HS-5 (cell line): ENCODE measurements at places on chromosomes 16 and 17.

GRCh38 chr16:49492896-49493626 lies 119.5 kb downstream of the C16orf78 start:
- no peak for DNase-seq

DNA sequence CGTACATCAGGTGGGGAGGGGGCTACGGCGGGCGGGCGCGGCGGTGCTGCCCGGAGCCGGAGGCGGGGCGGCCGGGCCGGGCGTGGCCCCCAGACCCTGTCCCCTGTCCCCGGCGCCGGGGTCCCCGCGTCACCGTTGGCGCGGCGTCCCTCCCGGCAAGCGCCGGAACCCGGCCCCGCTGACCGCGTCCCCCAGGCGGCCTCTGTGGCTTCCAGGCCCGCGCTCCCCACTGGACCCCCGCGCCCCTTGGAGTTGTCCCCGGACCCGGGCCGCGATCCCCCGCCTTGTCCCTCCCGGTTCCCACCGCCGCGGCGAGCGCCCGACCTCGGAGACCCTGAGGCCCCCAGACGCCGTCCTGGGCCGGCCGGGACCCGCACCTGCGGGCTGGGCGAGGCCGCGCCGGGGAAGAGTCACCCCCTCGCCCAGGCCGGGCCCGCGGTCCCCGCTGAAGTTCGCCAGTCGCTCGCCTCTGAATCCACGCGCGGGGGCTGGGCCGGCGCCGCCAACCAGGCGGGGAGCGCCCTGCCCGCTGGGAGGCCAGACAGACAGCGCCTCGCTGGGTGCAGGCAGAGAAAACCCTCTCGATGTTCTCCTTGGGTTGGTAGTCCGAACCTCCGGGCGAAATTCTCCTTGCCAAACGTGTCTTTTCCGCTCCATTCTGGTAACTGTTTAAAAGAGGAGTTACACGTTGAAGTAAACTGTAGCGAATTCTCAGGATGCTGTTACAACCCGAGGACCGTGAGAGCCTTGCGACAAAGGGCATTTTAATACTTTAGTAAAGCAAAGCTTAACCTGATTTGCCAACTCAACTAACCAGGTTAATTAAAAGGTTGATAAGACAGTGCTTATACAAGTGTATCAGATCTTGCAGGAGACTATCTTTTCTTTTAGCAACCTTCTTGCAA lies 761 bp downstream of the GAN start:
- DNase-seq = no peak

- DNase-seq = no peak
Observed at GRCh38 chr16:77905374-77905920, 116.9 kb upstream of the CLEC3A start.

DNA sequence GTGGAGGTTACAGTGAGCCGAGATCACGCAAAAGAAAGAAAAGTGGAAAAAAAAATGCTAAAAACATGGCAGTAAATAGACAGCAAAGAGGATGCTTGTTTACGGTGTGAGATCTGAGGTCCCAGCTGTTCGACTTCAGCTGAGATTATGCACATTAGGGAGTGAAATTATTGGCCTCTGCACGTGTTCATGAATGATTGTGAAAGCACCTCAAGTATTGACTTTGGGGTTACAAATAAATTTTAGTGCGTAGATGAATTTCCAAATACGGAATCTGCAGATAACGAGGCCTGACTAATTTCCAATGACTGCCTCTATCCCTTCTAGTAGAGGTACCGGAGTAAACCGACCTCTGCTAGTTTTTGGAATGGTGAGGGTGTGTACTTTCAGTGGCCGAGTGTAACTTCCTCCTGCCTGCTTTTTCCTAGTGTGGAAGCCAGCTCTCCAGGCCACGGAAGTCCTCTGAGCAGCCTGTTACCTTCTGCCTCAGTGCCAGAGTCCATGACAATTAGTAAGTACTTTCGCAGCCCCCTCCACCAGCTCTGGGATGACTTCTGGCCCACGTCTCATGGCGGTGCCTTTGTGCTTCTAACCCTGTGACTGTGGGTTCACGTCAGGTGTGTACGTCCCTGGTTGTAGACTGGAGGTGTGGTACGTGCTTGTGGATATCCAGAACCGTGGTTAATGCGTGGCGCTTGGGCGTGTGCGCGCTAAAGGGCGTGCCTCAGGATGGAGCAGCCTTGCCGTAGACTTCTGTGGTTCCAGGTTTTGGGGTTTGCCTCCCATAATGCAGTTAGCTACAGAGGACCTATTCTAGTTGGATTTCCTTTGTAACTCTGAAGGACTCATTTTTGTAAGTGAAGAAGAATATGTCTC lies 102.1 kb downstream of the SNX29 start:
- DNase-seq = no peak

- DNase-seq = no peak
Observed at GRCh38 chr16:29763326-29763725, 14.7 kb upstream of the ZG16 start.

GRCh38 chr16:82043680-82044584 lies 8.9 kb downstream of the HSD17B2 start:
- DNase-seq = peak; percentile 61

GRCh38 chr16:24511174-24511573 lies 28.2 kb upstream of the RBBP6 start:
- DNase-seq = no peak

DNA sequence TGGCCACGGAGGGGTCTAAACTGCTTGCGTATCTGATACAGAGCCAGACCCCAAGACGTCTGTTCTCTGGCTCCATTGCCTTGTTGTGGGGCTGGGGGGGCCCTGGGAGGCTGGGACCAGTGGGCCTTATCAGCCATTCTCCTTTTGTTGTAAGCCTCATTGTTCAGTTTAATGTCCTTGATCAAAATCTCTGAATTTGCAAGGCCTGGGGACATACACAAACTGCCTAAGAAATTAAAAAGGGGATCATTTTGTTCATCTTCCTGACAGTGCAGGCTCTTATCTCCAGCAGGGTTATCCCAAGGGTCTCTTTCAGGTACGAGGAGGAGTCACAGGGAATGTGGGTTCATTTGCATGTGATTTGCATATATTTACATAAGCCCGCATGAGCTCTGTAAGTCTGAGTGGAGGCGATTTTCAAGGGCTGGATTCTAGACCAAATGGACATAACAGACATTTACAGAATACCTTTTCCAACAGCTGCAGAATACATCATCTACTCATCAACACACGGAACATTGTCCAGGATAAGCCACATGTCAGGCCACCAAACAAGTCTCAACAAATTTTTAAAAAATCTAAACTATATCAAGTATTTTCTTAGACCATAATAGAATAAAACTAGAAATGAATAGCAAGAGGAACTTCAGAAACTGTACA lies 269.8 kb downstream of the RBFOX1 start:
- no peak for DNase-seq

GRCh38 chr16:73028263-73028662 lies 19.7 kb downstream of the ZFHX3 start:
- no peak for DNase-seq

DNA sequence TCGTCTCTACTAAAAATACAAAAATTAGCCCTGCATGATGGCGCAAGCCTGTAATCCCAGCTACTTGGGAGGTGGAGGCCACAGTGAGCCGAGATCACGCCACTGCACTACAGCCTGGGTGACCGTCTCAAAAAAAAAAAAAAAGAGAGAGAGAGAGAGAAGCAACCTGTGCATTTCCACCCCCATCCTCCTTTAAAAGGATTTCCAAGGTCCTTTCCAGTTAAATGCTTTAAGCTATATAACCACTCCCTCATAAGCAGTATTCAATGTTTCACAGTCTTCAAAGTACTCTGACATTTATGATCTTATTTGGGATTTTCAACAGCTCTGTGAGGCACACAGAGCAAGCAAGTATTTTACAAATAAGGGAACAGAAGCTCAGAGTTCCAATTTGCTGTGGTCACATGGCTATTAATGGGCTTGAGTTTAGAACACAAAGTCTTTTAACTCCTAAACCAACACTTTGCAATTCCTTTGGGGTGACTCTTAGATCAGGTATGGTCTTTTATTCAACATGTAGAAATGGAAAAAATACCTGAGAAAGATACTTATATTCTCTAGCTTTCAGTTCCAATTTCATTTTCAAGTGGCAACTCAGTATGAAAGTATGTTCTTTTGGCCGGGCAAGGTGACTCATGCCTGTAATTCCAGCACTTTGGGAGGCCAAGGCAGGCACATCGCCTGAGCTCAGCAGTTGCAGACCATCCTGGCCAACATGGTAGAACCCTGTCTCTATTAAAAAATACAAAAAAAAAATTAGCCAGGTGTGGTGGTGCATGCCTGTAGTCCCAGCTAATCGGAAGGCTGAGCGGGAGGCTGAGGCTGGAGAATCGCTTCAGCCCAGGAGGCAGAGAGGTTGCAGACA lies 31.3 kb downstream of the SPOP start:
- DNase-seq = peak; percentile 74

- DNase-seq = no peak
Observed at GRCh38 chr17:74957935-74958740, 14.4 kb downstream of the HID1 start.

DNA sequence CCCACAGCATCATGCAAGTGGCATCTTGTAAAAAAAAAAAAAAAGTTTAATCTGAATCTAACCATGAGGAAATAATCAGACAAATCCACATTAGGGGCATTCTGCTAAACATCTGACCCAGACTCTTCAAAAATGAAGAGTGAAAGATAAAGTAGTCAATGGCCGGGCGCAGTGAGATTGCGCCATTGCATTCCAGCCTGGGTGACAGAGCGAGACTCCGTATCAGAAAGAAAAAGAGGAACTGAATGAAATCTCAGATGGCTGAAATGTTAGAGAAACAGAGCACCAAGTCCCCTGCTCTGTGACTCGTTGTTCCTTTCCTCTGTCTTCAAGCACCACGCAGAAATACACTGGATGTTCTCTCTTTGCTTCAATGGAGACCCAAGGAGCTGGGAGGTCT lies 12.7 kb upstream of the RNF135 start:
- no peak for DNase-seq
